ENCODE measurements at places on chromosomes 12 and 14. TPM values are rescaled to one million over a fixed set of nuclear protein-coding genes. Genes with fewer than 3 reads are reported as not detected.

DNA sequence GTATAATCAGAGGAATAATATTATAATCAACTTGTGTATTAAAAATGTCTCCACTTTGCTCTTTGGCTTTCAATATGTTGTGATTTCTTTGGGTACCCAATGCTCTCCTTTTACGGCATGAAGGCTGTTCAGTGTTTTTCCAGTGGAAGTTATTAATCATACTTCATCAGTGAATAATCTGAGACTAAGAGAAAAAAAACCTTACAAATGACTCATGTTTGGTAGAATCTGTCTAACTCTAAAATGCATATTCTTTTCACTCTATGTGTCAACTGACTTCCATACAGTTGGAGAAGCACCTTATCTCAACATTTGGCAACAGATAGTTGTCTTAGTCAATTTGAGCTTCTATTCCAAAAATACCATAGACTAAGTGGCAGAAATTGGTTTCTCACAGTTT, 82.2 kb downstream of the PTPRO start:
- no peak overlapping the region for H3K4me3 ChIP-seq
- DNase-seq = no peak
- H3K4me1 ChIP-seq = no peaks in the 10 kb centered on the region
- no peaks in the 10 kb centered on the region for H3K36me3 ChIP-seq

DNA sequence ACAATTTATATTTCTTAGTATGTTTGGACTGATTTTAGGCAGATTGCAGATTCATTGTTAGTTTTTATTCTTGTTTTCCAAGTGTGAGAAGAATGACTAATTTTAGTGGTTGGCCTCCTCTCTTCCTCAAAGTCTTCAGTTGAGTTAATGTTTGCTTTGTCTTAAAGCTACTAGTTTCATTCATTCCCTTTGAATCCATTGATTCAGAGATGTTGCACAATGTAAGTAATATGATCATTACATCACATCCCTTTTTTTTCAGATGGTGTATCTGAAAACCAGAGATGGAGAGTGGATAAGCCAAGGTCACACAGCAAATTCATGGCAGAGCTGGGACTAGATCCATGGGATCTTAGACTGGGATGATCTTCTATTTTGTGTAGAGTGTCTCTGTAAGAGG, 577.5 kb downstream of the BCL11B start:
- H3K27ac ChIP-seq = no peak overlapping the region
- peaks cover 2% of the 10 kb centered on the region for H3K27me3 ChIP-seq

DNA sequence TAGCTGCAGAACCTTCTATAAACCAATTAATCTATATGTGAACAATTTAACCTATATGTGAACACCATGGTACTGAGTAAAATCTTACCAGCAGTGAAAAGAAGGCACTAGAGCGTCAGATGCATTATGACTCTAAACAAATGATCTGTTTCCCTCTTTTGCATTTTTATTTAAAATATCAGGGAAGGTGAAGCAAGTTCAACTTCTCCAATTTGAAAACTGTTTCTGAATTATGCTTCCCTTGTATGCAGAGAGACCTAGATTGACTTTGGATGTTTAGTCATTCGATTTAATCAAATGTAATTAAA, 80.9 kb downstream of the DAD1 start:
- H3K27me3 ChIP-seq = no peaks in the 10 kb centered on the region
- no peak overlapping the region for H3K27ac ChIP-seq
- H3K4me1 ChIP-seq = no peaks in the 10 kb centered on the region
- H3K4me3 ChIP-seq = no peak overlapping the region
- no peak for DNase-seq
- H3K36me3 ChIP-seq = no peaks in the 10 kb centered on the region

DNA sequence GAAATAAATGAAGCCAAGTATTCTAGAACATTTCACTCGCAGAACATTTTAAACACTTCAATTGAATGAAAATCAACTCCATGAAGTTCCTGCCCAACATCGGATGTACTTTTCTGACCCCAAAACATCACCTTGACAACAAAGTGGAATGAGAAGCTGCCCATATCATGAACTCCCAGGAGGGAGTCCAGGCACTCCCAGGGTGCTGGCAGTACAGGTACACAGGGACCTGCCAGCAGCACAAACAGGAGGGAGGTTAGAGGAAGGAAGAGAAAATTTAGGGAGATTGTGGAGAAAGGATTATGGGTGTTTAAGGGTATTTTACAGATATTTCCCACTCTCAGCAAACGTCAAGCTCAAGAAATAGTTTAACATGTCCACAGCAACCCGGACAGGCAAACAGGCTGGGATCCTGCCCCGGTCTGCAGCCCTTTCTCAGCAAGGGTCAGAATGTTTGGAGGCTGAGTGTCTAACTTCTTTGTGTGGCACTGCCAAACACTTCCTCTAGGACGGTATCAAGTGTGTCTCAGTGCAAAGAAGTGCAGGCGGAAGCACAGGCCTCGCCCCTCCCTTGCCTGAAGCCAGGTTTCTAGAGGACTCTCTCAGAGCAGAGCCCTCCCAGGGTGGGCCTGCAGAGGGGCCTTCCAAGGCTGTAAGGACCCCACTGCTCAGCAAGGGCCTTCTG, 72.2 kb downstream of the SETD3 start:
- no peaks in the 10 kb centered on the region for H3K36me3 ChIP-seq
- DNase-seq = no peak
- no peak overlapping the region for H3K27ac ChIP-seq

DNA sequence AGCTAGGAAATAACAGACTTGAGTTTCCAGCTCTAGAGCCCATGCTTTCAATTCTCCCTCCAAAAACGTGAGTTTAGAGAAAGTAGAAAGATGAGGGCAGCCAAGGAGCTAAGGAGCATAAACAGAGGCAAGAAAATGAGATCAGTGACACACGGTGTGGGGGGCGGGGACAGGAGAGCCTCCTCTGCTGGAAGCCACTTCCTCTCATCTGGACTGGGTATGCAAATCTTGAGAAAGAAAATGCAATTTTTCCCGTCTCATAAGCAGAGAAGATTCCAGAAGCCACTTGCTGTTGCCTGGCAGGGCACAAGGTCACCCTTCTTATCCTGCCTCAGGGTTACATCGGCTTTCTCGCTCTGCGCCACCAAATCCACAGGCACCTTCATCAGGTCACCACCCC, 6.0 kb downstream of the OR10P1 start:
- no peak overlapping the region for H3K4me3 ChIP-seq
- no peak for DNase-seq
- no peaks in the 10 kb centered on the region for H3K36me3 ChIP-seq
- H3K27me3 ChIP-seq = no peaks in the 10 kb centered on the region

- H3K27me3 ChIP-seq = no peaks in the 10 kb centered on the region
- H3K4me1 ChIP-seq = peaks cover 4% of the 10 kb centered on the region
- no peak overlapping the region for H3K27ac ChIP-seq
- no peak for DNase-seq
- H3K4me3 ChIP-seq = no peak overlapping the region
Measured at GRCh38 chr14:75144944-75145343, 18.1 kb upstream of the NEK9 start.

DNA sequence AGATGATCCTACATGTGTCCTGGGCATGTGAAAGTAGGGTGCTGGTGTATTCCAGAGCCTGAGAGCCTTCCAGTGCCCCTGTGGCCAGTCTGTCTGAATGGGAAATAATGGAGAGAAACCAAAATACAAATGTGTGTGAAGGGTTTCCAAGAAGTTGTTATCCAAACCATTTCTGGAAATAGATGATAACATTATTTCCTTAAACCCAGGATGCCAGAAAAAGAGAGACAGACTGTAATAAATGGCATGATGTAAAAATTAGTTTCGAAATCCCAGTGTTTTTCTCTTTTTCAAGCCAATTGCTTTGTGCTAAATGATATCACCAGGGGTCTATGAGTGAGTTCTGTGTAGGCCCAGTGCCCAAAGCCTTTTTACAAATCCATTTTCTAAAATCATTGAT, 175.3 kb downstream of the PHLDA1 start:
- no peak overlapping the region for H3K27ac ChIP-seq
- no peak overlapping the region for H3K4me3 ChIP-seq
- no peak for DNase-seq
- H3K27me3 ChIP-seq = no peaks in the 10 kb centered on the region
- no peaks in the 10 kb centered on the region for H3K36me3 ChIP-seq

- no peaks in the 10 kb centered on the region for H3K4me1 ChIP-seq
- H3K27me3 ChIP-seq = no peaks in the 10 kb centered on the region
- peaks cover 8% of the 10 kb centered on the region for H3K36me3 ChIP-seq
- no peak overlapping the region for H3K4me3 ChIP-seq
- no peak for DNase-seq
Measured at GRCh38 chr12:109987615-109988014, 8.6 kb downstream of the GIT2 start.

DNA sequence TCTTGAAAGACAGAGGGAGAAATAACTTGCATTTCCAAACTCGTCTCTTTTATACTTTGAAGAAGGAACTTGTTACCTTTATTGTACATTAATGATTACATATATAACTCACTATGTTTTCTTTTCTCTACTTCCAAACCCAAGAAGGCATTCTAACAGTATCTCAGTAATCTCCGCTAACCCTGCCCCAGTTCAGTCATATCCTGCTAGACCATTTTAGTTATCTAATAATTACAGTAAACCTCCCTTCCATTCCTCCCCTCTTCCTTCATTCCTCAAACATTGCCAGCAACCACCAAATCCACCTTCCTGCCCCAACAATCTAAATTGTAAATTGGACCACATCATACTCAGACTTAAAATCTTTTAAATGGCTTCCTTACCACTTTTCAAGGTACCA, 30.6 kb downstream of the STK38L start:
- DNase-seq = no peak
- no peaks in the 10 kb centered on the region for H3K27me3 ChIP-seq
- no peaks in the 10 kb centered on the region for H3K36me3 ChIP-seq

- no peak overlapping the region for H3K4me3 ChIP-seq
- no peaks in the 10 kb centered on the region for H3K36me3 ChIP-seq
- DNase-seq = no peak
- no peaks in the 10 kb centered on the region for H3K4me1 ChIP-seq
- H3K27ac ChIP-seq = no peak overlapping the region
Measured at GRCh38 chr14:77986773-77987172, 183.4 kb upstream of the NRXN3 start.

GDF3 gene
- 0.84 TPM for total RNA-seq

POTEM gene
- not detected for total RNA-seq

OAS1 gene
- total RNA-seq = 25.0 TPM

ACRBP gene
- 5.2 TPM for total RNA-seq

PRB2 gene
- total RNA-seq = not detected

DGKA gene
- total RNA-seq = 86.5 TPM
